ENCODE measurements at places on chromosomes 13 and 19.

- DNase-seq: no peak
Measured at GRCh38 chr13:44196196-44196751, 177.3 kb upstream of the SERP2 start.

- no peak for DNase-seq
Measured at GRCh38 chr19:18423258-18424020, 4.2 kb downstream of the SSBP4 start.

DNA sequence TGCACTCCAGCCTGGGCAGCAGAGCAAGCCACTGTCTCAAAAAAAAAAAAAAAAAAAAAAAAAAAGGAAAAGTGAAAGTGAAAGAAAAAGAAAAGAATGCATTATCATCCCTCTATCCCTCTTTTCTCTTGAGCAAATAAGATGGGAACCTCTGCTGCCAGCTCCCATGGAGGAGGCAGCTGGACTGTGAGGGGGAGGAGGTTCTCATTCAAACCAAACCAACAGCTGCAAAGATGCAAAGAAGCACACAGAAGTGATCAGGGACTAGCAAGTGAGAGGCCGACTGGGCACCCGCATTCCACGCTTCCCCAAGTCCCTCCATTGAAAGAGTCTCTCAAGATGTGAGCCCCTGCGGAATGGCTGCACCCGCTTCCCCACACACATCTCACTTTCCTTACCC, 63.5 kb downstream of the TSHZ3 start:
- DNase-seq: no peak

GRCh38 chr19:5334824-5335500, 5.7 kb downstream of the PTPRS start:
- no peak for DNase-seq

- no peak for DNase-seq
Measured at GRCh38 chr13:52005841-52006522, 5.3 kb downstream of the ATP7B start.

- no peak for DNase-seq
Measured at GRCh38 chr13:91216928-91217700, 130.4 kb upstream of the MIR17HG start.

DNA sequence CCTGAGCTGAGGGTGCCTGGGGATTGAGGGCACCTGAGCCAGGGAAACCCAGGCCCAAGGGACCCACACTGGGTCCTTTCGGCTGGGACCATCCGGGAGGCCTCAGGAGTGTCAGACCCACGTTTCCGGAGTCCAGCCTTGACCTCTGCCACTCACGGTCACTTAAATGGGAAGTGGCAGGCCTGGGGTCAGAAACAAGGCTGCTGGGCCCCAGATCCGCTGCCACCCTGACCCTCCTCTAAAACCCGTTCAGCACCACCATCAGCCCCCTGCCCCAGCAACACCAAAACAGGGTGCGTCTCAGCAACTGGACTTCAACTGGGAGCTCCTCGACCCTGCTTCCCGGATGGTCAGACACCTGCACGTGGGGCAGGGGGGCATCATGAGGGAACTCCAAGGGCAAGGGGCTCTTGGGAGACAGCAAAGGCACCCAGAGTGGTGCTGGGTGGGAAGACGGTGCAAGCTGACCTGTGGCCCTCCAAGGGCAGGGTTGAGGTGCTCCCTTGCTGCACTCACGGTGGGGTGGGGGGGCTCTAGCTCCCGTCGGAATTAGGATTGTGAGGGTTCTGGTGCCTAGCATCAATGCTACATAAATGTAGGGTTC, 1.2 kb upstream of the PLPP2 start:
- DNase-seq: no peak
